Activated CD4-positive, alpha-beta T cell treated with anti-CD3 and anti-CD28 coated beads, Interleukin-2, amount 50 U/mL, for 48 hours (primary cell): ENCODE measurements at places on chromosomes 5 and 9.

DNA sequence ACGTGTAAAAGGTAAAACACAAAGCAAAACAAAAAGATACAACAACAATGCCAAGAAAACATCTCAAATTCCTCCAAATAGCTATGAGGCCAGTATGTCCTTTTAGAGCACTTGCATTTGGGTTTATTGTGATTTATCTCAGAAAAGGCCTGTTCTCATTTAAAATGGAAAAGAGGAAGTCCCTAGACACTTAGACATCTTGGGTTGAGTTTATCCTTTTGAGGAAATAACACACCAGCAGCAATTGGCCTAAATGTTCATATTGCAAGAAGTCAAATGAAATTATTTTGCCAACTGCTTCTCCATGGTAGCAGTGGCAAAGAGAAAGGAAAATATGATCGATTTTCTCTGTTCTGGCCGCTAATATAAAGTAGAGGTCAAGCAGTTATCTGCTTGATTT, 43.6 kb upstream of the TRMT10B start:
- DNase-seq = no peak

DNA sequence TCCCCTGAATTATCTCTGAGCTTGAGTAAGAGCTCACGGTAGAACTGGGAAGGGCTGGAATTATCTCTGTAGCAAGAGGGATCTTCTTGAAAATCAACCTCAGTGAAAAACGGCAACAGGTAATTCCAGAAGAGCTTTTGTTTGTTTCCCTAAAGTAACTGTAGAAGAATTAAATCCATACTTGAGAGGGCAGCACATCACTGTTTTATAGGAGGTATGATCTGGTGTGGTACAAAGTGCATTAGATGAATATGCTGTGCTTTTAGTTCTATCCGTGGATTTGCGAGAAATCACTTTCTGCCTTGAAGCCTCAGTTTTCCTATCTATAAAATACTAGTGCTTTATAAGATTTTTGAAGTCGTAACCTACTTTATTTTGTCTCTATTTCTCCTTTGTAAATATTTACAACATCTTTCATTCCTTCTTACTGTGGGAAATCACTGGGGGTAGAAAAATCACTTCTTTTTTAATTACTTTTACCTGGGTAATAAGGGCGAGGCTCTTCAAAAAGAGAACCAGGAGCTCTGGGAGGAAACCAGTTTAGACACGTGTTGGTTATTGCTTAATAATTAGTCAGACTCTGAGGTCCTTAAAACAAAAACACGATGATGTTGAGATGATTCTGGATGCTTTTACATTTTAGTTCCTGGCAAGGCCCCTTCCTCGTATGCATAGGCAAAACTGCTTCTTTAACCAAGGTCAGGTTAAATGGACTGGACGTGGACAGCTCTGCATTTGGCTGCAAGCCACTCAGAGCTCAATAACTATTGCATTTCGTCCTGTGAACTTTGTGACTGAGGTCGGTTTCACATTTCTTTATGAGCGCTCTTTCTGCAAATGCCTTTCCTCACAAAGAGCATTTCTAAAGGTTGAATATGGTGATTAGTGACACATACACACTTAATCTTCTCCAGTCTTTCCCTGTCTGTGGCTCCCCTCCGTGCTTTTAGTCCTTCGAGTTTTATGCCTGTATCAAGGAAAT, 376.1 kb downstream of the BRINP1 start:
- no peak for DNase-seq

DNA sequence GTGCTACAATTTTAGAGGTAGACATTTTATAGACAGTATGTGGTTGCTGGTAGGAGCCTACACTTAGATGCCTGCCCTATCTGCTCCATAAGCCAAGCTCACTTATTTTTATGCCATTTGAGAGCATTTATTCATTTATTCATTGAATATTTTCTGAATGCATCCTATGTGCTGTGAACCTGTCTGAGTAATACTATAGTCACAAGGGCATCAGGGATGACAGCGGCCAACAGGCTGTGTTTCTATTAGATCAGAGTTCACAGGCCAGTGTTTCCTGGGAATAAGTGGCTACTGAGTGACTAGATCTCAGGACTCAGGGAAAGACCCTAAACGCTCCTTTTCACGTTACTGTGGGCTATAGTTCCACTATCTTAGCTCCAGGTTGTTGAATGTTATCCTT, 235.2 kb upstream of the MSX2 start:
- DNase-seq = no peak

DNA sequence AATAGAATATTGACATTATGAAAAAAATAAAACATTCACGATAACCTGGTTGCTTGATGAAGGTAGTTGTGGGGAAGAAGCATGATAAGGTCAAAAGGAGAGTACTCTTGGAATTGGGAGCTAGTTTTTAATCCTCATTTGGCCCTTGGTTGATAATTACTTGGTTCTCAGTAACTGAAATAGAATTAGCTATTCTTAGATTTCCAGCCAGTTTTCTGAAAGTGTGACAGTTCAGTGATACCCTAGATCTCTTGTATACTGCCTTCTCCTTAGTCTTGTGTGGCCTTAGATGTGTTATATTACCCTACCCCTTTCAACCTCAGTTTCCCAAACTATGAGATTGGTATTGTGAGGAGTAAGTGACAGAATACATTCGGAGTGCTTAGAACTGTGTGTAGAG, 17.4 kb downstream of the MARCHF6 start:
- no peak for DNase-seq

DNA sequence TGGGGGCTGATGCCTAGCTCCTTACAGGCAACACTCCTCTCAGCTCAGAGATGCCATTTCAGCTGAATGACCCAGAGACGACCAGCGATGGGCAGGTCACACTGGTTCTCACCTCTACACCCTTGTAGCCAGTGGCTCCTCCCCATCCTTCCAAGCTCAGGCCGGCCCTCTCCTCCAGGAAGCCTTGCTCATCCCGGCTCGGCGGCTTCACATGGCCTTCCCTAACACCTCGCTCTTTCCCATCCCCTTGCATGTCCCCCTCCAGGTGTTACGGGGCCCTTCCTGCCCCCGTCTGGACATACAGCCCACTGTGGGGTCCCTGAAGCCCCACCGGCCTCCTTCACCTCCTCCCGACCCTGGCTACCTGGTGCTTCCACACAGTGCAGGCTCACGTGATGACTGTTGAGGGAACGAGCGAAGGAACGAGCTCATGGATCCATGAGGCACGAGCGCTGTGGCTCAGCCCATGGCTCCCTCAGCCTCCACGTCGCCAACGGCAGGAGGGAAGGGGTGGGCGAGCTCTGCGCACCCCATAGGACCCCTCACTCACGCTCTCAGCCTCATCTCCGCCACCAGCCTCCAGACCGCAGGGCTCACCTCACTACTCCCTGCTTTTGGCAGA, 45.7 kb downstream of the SARDH start:
- DNase-seq = no peak

- DNase-seq = no peak
Observed at GRCh38 chr9:121772600-121773285, 121.3 kb downstream of the DAB2IP start.

GRCh38 chr5:93267736-93268135, 313.3 kb downstream of the NR2F1-AS1 start:
- no peak for DNase-seq

GRCh38 chr5:80592761-80593160, 22.7 kb upstream of the ANKRD34B start:
- DNase-seq = no peak

DNA sequence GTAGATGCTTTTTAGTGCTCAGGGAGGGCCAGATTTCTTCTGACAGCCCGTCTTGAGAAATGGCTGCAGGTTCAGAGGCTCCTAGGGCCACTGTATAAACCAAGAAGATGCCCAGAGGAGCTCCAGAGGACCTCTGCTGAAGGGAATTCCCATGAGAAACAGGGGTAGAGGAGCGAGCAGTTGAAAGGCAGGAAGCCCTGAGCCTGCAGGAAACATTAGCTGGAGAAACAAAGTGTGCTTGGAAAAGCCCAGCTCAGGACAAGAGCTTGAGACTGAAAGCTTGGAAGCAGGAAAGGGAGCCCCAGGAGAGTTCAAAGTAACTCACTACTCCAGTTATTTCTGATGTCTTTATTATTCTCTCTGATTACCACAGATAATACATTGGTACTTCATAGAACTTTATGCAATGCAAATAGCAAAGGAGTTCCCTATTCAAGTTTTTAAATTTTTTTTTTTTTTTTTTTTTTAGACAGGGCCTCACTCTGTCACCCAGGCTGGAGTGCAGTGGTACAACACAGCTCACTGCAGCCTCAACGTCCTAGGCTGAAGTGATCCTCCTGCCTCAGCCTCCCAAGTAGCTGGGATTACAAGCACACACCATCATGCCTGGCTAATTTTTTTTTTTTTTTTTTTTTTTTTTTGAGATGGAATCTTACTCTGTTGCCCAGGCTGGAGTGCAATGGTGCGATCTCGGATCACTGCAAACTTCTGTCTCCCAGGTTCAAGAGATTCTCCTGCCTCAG, 16.5 kb downstream of the HBEGF start:
- DNase-seq = no peak

DNA sequence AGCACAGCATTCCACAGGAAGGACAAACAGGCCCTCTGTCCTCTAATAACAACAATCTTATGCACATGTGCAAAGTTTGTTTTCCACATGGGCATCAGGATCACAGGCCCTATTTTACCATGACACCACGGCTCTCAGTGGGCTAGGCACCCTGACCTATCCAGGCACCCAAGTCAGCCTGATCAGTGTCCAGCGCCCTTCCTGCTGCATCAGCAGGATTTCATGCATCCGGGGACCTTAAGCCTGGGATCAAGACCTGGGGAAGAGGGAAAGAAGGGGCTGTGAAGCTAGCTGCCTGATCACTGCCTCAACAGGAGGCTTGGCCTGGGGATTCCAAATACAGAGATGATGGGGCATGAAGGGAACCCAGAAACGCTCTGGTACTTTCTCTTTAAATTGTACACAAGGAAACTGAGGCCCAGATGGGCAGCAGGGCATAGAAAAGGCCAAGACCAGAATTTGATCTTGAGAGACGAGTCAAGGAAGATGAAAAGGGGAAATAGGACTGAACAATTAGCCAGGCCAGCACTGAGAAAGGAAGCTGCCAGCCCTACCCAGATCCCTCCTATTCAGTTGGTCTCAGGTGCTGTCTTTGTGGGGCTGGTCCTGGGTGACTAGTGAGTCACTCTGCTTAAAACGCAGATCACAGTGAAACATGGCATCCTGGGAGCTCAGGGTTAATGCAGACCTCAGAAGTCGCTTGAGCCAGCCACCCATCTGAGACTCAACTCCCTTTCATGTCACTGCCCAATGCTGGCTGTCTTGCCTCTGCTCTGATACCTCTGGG, 57.9 kb downstream of the SHB start:
- no peak for DNase-seq

- no peak for DNase-seq
Observed at GRCh38 chr5:43685252-43685950, 82.4 kb downstream of the NNT start.

GRCh38 chr5:73820326-73820725, 194.3 kb downstream of the ARHGEF28 start:
- DNase-seq = no peak

- DNase-seq = no peak
Observed at GRCh38 chr5:67831048-67831447, 384.5 kb upstream of the PIK3R1 start.

DNA sequence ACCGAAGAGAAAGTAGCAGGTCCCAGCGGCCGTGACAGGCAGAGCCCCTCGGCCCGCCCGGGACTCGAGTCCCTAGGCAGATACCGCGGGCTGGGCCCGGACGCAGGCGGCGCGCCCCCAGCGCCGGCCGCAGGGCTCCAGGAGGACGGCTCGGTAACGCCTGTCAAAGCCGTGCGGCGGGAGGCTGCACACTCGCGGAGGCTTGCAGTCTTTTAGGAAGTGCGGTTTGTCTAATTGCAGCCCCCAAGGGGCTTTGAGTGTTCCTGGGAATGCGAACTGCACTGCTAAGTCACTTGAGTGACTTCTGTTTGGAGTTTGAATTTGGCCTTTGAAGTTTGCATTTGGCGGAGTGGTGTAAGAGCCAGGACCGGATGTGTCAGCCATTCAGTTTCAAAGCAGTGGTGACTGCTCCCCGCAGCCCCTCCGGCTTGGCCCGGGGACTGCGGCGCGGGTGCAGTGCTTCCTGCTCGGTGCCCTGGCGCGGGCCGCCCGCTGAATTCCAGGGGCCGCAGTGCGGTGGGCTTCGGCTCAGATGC, 1.3 kb downstream of the MAP3K1 start:
- DNase-seq = peak; percentile 72

- no peak for DNase-seq
Observed at GRCh38 chr9:125755340-125755739, 8.2 kb downstream of the PBX3 start.

- DNase-seq = no peak
Observed at GRCh38 chr5:95859661-95860060, 37.1 kb upstream of the GLRX start.

DNA sequence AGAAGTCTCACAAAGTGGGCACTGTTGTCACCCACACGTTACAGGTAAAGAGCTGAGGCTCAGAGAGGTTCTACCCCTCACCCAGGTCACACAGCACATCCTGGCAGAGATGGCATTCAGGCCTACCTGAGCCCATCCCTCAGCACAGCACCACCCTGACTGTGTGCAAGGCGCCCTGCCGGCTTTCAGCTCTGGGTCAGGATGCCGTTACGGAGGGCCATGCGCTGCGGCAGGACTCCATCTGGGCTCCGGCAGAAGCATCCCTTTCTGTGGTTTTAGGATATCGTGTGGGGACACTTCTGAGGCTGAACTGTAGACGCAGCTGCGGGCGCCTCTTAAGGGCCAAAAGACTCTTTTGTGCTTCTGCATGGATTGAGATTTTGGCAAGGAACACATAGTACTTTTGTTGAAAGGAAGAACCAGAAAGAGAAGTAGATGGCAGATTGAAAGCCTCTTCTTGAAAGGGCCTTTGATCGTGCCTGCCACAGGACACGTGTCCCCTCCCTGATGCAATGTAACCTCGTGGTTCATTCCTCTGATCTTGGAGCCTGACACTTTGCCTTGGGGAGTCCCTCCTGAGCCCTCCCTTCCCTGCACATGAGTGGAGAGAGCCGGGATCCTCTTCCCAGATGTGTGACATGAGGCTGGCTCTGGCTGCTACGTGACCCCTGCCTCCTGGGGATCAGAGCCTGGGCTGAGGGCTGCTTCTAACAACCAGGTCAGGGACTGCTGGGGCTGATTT, 31.3 kb downstream of the USP20 start:
- DNase-seq = peak; percentile 43

DNA sequence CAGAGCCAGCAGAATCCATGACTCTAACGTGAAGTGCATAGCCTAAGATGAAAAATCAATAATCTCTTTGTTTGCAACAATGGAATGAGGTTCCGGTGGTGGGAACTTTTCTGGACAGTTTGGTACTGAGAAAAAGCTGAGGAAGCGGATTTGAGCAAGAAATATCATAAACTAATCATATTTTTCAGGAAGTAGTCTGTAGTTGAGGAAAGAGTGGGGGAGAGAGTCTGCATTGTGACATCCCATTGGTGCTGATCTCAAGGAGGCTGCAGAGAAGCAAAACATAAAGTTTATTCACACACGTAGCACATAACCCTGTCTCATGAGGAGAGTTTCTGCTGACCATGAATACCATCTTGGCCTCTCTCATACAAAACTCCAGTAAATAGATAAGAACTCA, 15.8 kb upstream of the FCHO2 start:
- no peak for DNase-seq

- no peak for DNase-seq
Observed at GRCh38 chr9:10721301-10721700, 108.5 kb upstream of the PTPRD start.

- no peak for DNase-seq
Observed at GRCh38 chr9:135358552-135358940, 121.0 kb upstream of the PPP1R26 start.

GRCh38 chr5:64165160-64165499, 513 bp upstream of the RNF180 start:
- no peak for DNase-seq

GRCh38 chr5:66744040-66744439, 147.8 kb downstream of the MAST4 start:
- DNase-seq = peak; percentile 5

- DNase-seq = no peak
Observed at GRCh38 chr9:36764364-36765076, 191.8 kb downstream of the MELK start.
